ENCODE measurements at places on chromosomes 1 and 21.

GRCh38 chr1:230416430-230416829, 9.7 kb downstream of the PGBD5 start:
- DNase-seq: no peak

- peak; percentile 59 for DNase-seq
These were observed 11.4 kb upstream of the RGS16 start for GRCh38 chr1:182615468-182616129.

DNA sequence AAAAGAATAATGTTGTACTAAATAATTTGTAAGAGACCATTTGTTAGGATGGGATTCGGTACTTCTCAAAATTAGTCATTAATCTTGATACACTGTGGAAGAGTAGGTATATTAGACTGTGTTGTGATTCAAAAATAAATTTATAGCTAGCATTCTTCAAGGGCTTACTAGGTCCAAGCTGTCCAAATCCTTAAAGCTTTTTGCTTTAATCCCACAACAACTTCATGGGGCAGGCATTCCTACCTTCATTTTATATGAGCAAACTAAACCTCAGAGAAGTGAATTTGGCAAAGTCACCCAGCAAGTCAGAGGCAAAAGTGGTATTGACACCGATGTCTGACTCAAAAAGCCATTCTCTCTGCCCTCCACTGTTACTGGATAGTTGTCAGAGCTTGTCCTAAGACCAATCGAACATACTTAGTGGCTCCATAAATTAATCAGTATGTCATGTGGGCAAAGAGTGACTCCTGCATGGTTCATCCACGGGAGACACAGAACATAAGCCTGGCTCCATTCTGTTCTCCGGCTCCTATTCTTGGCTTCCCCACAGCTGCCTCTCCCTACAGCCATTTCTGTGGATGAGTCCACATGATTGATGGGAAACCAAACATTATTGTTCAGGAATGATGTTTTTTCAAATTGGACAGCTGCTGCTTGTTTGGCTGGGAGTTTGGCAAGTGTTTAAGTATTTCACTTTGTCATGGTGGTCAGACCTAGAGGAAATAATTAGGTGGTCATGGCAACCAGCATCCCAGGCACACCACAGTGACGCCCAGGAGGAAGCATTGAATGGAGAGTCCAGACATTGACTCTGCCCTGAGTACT, 133.4 kb upstream of the FGGY start:
- no peak for DNase-seq

DNA sequence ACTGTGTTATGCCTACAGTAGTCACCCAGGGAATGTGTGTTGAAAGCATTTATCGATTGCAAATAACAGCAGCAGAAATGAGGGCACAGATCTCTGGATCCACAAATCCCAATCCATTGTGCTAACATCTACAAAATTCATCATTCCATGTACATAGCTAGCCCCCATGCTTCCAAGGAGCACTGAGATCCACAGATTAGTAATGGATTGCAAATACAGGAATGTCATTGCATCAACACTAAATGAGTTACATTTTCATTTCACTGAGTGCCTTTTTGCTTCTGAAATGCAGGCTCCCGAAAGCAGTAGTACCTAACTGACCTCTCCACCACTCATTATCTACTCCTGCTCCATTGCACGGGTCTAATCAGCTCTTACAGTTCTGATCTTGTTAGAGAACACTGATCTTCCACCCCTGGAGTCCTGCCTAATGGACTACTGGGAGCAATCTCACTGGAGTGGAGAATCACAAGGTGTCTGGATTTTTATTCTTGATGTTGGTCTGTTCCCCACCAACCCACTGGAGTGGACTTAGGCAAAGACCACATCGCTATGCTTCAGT, 30.5 kb downstream of the ASTN1 start:
- DNase-seq: no peak

- DNase-seq: no peak
These were observed 131.6 kb downstream of the RRAGC start for GRCh38 chr1:38727684-38728584.

GRCh38 chr1:21284206-21285054, 5.8 kb downstream of the ECE1 start:
- no peak for DNase-seq

DNA sequence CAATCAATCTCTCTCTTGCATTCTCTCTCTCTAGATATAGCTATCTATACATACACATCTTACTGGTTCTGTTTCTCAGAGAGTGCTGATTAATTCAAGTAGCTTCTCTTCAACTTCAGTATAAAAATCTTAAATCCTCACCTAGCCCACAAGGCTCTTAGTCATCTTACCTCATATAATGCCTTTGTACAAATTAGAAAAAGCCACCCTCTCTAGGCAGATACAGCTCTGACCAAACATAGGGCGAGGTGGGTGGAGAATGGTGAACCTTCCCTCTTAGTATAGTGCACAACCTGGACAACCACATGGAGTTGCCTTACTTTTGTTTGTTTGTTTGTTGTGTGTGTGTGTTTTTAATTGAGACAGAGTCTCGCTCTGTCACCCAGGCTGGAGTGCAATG, 5.1 kb upstream of the INAVA start:
- DNase-seq: no peak

- no peak for DNase-seq
These were observed 103.8 kb downstream of the TRABD2B start for GRCh38 chr1:47893412-47893811.

DNA sequence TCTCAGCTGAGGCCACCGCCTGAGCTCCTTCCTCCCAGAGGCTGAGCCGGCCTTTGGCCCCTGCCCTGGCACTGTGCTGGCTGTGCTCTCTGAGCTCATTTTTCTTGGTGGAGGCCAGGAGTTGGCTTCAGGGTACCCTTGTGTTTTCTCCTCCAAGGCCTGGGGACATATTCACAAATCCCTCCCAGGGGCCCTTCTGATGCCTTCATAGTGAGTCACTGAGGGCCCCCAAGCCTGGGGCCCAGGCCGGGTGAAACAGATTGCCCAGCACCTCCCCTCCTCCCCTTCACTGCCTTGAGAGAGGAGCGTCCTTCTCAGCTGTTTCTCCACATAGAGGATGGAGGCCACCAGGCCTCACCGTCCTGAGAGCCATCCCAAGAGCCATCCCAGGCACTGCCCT, 105.8 kb downstream of the SIK1 start:
- DNase-seq: no peak

GRCh38 chr1:6267686-6268322, 6.9 kb upstream of the GPR153 start:
- no peak for DNase-seq
